ENCODE measurements at places on chromosomes 13 and 19.

DNA sequence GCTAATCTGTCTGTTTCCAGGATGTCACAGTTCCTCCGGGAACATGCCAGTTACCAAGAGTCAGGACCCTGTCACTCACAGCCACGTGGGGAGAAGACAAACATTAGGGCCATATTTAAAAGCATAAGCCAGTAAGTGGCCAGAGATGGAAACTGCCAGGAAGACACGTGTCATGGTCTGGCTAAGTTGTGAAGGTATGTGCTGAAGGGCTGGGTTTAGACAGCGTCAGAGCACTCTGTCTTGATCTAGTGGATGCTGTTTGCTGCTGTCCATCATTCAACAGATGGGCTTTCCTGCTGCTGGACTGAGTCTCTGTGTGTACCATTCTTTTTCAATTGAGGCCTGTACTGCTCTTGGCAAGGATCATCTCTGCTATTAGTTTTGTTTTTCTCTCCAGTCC lies 128.6 kb downstream of the HS6ST3 start:
- DNase-seq: no peak

DNA sequence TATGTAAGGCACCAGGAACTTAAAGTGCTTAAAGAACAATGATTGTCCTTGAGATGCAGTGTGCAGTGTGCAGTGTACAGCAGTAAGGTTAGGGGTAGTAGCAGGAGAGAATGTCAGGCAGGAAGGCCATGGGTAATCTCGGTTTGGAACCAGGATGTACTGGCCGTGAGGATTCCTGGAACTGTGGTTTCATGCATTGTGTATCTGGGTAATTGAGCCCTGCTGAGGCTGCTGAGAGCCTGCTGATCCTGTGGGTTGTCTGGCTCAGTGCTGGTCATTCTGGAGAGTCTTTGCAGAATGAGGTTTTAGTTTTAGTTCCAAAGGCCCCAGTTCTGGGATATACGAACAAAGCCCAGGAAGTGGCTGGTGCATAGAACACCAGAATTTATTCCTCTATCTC lies 71.0 kb downstream of the ZNF568 start:
- no peak for DNase-seq

DNA sequence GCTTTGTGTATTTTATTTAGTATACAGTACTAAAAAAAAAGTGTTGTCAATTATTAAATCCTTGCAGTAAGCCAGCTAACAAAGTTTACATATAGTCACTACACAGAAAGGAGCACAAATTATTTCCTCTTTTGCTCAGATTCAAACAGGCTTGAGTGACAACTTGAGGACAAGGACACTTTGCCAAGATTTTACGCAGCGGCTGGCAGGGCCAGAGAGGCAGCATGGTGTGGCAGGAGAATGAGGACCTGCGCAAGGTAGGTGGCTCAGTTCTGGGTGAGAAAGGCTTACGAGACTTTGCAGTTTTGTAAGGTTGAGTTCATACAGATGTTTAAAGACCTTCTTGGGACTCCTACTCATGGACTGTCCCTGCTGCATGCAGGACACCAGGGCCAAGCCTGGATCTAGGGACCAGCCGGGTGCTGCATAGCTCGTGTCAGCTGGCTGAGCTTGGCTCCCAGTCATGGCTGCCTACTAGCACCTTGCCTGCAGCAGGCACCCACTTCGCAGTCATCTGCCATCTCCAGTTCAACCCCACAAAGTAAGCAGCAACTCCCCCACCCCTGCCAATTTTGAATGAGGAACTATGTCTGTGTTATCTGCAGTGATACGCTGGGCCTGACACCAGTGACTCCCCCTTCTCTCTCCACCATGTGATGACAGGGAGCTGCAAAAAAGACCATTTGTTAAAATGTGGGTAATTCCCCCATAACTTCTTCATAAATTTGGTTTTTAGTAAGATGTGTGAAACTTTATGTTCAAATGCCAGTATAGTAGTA lies 3.7 kb upstream of the TUBA3C start:
- no peak for DNase-seq

DNA sequence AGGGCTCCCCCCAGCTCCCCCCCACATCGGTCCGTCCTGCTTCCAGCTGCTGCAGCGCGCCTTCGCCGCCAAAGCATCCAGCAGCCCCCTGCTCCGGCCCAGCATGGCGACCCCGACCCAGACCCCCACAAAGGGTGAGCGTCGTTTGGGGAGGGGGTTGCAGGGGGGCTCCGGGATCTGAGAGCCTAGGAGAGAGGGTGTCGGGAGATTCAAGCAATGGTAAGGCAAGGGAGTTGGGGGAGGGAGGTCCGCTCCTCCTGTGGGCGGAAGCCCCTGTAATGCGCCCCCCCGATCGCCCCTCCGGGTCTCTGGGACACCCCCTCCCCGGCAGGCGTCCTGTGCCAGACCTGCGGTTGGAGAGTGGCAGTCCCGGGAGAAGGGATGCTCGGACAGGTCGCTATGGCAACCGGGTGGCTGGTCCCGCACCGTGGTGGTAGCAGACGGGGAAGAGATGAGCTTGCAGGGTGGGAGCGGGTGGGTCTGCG lies at the start of gene FXYD7:
Gene FXYD7, plus strand, starts transcription at position 25 of the 485 bp plus-strand sequence. Its CDS starts 79 bp downstream, at position 104.
- DNase-seq: no peak

- no peak for DNase-seq
Observed at GRCh38 chr13:96193728-96194310, 103.9 kb downstream of the HS6ST3 start.

DNA sequence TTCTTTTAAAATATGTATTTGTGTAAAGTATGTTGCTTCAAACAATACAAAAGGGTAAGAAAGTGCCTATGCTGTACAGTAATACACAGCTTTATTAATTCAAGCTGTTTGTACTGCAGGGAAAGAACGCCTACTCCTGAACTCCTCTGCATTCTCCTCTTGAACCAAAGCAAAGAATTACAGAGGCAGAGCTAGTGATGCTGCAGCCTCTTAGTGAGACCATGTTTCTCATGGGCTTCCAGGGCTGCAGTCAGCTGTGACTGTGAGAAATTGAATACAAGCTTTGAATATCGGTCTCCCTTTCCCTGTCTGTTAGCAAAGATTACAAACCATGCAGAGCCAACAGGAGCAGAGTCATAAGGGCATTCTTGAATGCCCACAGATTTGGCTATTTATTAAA lies 248.5 kb downstream of the SLITRK1 start:
- DNase-seq: no peak

GRCh38 chr13:98449273-98449672 lies 127.6 kb downstream of the STK24 start:
- DNase-seq: no peak

DNA sequence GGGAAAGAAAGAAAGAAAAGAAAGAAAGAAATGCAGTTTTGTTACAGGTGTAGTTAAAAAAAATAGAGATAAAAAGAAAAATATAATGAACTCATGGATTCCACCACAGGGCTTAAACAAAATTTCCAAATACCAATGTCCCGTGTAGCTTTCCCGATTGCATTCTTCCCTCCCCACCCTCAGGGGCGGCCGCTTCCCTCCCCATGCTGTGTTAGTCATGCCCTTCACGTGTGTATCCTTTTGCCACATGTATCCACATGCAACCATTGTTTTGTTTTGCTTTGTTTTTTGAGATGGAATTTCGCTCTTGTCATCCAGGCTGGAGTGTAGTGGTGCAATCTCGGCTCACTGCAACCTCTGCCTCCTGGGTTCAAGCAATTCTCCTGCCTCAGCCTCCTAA lies 3.6 kb upstream of the KMT5C start:
- DNase-seq: no peak

GRCh38 chr19:5396963-5397362 lies 56.4 kb upstream of the PTPRS start:
- no peak for DNase-seq
